ENCODE measurements at places on chromosomes 6 and 20.

GRCh38 chr6:16414205-16414604 lies 175.8 kb downstream of the GMPR start:
- DNase-seq, result peak; percentile 36

GRCh38 chr6:151058021-151058733 lies 181.6 kb upstream of the AKAP12 start:
- DNase-seq, result no peak

DNA sequence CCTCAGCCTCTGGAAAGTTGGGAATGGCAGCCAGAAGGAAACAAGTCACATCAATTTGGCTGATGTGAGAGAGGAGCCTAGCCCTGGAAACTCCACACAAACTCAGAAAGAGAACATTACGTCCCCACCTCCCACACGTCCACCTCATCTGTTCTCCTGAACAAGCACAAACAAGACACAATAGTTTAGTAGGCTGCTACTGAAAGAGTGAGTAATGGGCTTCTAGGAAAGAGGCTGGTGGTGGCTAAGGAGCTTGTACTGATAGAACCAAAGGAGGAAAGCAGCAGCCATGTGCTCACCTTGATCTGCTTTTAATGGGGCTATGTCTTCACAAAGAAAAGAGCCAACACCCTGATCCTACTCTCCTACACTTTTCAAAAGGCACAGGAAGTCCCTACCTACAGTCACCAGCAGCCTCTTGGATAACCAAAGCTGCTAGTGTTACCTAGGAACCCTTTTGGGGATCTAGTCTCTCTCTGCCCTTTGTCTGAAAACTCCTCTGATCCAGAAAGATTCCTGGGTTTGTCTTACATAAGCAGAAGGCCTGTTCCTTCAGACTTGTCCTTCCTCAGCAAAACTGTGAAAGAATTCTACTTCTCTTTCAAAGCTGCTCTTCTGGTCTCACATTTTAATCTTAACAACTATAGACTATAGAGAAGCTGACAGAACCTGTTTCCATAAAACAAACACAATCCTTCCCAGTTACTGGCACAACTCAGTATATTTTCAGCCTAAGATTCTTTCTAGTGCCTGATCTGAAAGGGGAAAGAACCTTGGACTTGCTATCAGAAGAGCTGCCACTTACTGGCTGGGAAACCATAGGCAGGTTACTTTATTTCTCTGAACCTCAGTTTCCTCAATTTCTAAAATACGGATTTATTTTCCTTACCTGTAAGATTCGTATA lies 3.1 kb downstream of the PLAGL2 start:
- DNase-seq, result peak; percentile 88

DNA sequence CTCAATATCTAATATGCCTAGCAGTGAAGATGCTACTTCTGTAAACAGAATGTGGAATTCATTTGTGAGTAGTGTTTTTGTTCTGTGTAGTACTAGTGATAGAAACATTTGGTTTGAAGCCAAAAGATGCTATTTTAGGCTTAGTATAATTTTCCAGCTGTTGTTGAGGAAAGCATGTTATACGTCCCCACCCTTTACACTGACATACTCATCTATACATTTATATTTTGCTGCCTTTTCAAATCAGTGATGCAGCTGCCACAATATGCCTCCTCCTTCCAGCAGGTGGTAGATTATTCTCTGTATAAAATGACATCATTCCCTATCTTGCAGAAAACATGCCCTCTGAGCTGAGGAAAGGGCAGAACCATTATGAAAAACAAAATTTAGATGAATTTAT lies 1217.6 kb upstream of the GJE1 start:
- no peak for DNase-seq

DNA sequence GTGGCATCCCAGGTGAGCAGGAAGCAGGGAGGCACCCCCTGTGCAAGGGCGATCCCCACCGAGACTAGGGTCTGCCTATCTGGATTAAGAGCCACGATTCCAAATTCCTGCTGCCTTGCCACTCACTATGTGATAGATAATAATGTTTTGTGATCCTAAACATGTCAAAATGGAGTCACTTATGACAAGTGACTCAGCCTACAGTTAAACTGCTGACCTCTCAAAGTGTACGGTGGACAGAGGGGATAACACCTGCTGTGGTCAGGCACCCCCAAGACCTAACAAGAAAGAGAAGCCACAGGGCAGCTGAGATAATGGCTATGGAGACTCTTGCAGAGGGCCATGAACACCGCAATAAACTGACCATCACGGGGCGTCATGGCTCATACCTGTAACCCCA lies 16.0 kb upstream of the SNTA1 start:
- DNase-seq, result no peak
